ENCODE measurements at places on chromosomes 13 and 19.
A peak's percentile ranks its signal among the peaks of the same experiment; 100 is the strongest.

GRCh38 chr13:36157480-36157879, 26.3 kb upstream of the DCLK1 start:
- no peak for DNase-seq

- peak; percentile 81 for DNase-seq
Measured at GRCh38 chr19:459724-460511, 915 bp downstream of the SHC2 start.

DNA sequence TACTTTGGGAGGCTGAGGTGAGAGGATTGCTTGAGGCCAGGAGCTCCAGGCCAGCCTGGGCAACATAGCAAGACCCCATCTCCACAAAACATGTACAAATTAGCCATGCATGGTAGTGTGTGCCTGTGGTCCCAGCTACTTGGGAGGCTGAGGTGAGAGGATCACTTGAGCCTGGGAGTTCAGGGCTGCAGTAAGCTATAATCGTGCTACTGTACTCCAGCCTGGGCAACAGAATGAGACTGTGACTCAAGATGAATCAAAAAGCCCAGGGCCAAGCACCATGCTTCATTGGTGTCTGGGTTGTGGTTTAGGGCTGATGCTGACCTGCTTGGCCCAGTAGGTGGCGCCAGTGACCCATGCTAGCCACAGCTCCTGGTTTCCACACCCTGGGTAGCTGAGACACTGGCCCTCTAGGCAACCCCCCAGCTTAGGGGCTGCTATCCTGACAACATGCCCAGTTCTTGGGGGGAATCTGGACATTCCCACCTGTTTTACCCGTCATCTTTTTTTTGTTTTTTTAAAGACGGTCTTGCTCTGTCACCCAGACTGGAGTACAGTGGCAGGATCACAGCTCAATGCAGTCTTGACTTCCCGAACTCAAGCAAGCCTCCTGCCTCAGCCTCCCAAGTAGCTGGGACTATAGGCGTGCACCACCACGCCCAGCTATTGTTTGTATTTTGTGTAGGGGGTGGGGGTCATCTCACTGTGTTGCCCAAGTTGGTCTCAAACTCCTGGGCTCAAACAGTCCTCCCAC, 5.5 kb downstream of the CCDC124 start:
- DNase-seq: peak; percentile 84

DNA sequence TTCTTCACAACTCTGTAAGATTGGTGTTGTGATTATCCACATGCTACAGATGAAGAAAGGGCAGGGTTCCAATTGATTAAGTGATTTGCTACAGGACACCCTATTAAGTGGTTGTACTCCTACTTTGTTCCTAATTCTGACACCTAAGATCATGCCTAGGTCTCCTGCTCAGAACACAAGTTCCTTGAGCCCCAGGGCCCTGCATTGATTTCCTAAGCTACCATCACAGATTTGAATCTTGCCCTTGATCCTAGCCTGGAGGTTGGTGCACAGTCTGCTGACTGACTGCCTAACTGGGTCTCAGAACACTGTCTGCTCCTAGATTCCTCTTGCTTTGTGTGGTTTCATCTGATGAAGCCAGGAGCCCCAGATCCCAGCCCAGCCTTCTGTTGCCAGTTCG, 19.6 kb upstream of the WDFY2 start:
- DNase-seq: no peak

DNA sequence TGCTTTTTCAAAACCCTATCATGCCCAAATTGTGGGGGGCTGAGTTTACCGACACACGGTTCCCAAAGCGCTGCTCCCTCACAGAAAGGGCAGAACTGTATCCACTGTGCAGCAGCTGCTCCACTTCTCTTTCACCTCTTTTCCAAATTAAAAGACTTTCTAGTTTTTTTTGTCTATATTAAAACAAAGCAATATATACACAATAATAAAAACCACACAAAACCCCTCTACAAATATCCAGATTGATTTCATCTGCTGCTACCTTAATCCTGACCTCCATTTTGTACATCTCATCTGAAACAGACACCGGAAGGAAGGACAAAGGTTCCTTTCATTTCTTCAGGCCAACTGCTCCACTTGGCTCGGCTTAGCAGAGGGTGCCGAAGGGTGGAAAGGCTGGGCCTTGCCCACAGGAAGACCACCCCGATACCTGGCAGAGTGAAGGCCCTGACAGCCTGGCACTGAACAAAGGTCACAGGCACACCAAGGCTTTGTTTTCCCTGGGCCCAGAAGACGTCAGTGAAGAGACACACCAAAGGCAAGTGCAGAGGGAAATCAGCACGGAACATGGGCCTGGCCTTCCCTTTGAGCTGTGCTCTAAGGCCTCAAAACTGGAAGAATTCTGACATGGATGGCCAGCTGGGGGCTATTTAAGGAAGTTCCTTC, 71.6 kb downstream of the LATS2 start:
- no peak for DNase-seq

- DNase-seq: no peak
Measured at GRCh38 chr19:52648336-52649016, 10.3 kb upstream of the ZNF83 start.

GRCh38 chr19:51271067-51271466, 20.2 kb downstream of the SIGLECL1 start:
- no peak for DNase-seq

GRCh38 chr19:5255602-5256231, 84.9 kb downstream of the PTPRS start:
- no peak for DNase-seq

- peak; percentile 55 for DNase-seq
Measured at GRCh38 chr19:3586127-3586626, 899 bp downstream of the GIPC3 start.

DNA sequence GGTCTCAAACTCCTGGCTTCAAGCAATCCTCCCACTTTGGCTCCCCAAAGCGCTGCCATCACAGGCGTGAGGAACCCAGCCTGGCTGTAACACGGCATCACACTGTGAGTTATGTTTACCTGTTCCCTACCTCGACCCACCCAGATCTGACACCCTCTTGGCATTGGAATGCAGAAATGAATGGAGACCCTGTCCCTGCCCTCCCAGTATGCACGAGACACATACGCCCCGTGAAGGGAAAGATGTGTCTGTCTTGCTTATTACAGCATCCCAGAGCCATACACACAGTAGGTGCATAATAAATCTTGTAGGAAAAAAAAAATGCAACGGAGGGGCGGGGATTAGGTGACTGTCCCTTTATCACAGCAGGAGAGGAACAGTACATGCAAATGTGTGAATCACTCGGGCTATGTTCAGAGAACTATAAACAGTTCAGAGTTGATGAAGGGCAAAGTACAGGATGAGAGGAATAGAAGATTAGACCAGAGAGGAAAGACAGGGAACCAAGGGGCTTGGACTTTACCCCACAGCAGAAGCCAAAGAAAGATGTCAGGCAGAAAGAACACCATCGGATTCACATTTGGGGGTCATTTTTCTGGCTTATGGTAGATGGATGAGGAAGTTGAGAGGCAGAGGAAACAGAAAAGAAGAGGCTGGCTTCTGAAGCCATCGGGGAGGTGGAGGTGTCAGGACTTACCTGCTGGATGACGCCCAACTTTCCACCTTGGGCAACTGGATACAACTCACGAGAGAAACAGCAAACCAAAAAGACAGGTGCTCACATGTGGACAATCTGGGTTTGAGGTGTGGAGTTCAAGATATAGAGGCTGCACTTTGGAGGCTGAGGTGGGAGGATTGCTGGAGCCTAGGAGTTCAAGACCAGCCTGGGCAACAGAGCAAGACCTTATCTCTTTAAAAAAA, 94.3 kb downstream of the INSR start:
- no peak for DNase-seq

- peak; percentile 48 for DNase-seq
Measured at GRCh38 chr19:18292810-18293641, 11.6 kb upstream of the JUND start.

GRCh38 chr19:28636706-28637105, 576.2 kb downstream of the UQCRFS1 start:
- DNase-seq: no peak

GRCh38 chr13:23902975-23903905, 5.9 kb upstream of the C1QTNF9B start:
- no peak for DNase-seq

GRCh38 chr13:66314911-66315310, 915.2 kb downstream of the PCDH9 start:
- DNase-seq: no peak

DNA sequence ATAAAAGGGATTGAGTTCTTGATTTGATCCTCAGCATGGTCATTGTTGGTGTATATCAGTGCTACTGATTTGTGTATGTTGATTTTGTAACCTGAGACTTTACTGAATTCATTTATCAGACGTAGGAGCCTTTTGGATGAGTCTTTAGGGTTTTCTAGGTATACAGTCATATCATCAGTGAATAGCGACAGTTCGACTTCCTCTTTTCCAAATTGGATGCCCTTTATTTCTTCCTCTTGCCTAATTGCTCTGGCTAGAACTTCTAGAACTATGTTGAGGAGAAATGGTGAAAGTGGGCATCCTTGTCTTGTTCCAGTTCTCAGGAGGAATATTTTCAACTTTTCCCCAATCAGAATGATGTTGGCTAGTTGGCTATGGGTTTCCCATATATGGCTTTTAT, 27.0 kb downstream of the POMP start:
- no peak for DNase-seq

GRCh38 chr13:112331675-112332074, 44.5 kb upstream of the SPACA7 start:
- no peak for DNase-seq

- no peak for DNase-seq
Measured at GRCh38 chr19:19224150-19224851, 12.5 kb downstream of the NCAN start.

DNA sequence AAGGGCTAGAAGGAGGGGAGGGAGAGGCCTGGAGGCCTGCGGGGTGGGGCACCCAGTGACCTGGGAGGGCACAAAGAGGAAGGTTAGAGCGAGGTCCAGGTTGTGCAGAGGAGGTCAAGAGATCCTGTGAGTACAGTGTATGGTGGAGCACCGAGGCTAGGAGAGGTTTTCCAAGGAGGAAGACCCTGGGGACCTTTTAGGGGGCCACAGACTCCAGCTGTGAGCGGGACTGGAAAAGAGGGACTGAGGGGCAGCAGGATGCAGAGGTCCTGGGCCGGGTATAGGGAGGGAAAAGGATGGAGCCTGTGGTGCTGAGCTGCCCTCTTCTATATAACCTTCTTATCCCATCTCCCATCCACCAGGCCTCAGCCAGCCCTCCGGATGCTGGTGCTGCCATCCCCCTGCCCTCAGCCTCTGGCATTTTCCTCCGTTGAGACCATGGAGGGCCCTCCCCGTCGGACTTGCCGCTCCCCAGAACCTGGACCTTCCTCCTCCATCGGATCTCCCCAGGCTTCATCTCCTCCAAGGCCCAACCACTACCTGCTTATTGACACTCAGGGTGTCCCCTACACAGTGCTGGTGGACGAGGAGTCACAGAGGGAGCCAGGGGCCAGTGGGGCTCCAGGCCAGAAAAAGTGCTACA, 863 bp downstream of the ZNF581 start:
- no peak for DNase-seq

GRCh38 chr13:50412046-50412617, 396.9 kb downstream of the KCNRG start:
- DNase-seq: no peak

DNA sequence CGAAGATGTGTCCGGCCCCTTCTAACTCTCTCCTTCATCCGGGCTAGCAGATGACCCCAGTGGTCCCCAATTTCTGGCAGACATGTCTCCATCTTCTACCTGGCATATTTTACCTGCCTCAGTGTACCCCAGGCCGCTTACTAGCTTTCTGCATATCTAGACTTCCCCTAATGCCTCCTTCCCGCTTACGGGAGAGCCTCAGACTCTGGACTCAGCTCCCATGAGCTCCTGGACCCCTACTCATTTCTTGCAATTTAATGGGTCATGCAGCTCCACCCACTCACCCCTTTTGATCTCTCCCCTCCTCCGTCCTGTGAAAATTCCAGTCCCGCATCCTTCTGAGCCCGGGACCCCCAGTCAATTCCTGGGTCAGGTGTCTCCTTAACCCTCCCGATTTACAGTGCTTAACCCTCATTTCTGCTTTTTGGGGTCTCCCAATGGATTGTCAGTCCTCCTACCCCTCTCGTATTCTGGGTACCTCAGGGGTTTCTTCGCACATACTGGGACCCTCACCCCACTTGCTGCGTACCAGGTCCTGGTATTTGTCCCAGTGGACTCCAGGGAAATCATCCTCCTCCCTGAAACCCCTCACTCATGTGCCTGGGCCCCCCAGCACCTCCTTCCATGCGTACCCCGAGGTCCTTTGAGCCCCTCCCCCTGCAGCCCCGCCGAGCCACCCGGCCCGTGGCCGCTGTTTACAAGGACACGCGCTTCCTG, 500 bp upstream of the JUNB start:
- no peak for DNase-seq

- no peak for DNase-seq
Measured at GRCh38 chr13:21749410-21749809, 78.5 kb downstream of the FGF9 start.

DNA sequence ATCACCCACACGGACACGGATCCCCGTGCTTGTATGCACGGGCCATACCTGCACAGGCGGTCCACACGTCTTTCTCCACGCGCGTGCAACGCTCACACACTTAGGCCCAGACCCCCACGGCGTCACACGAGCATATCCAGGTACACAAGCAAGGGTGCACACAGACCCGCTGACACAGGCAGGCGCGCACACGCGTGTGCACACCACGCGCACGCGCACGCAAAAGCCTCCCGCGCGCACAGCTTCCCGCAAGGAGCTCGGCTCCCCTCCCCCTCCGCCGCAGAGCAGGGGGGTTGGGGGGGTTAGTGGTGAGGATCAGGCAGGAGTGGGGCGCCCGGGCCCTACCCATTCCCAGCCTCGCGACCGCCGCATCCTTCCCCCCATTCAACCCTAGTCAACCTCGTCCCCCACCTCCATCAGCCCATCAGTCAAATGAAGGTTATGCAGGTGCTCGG, 407 bp downstream of the RAB3A start:
- DNase-seq: no peak

- DNase-seq: no peak
Measured at GRCh38 chr19:49148044-49148682, 7.0 kb downstream of the HRC start.

- DNase-seq: peak; percentile 62
Measured at GRCh38 chr19:55116232-55116858, 1.1 kb downstream of the PPP1R12C start.

DNA sequence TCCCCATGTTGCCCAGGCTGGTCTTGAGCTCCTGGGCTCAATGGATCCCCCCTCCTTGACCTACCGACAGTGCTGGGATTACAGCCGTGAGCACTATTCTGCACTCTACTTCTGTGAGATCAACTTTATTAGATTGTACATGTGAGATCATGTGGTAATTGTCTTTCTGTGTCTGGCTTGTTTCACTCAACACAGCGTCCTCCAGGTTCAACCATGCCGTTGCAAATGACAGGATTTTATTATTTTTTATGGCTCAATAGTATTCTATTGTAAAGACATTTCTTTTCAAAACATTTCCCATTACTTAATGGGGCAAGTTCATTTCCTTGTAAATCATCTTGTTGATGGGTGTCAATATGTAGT, 1.5 kb upstream of the OBI1 start:
- DNase-seq: no peak

GRCh38 chr13:24274452-24275021, 34.8 kb upstream of the C1QTNF9 start:
- DNase-seq: no peak

GRCh38 chr19:40304306-40304705, 19.2 kb upstream of the AKT2 start:
- no peak for DNase-seq

Data from HEK293T (cell line).